ENCODE measurements at places on chromosomes 3 and 15.
A peak's percentile ranks its signal among the peaks of the same experiment; 100 is the strongest.

GRCh38 chr3:61464518-61465140, 96.7 kb upstream of the PTPRG start:
- no peak for DNase-seq

- no peak for DNase-seq
These were observed 55.7 kb upstream of the PSMD6 start for GRCh38 chr3:64078966-64079365.

GRCh38 chr3:186613637-186614265, 891 bp downstream of the AHSG start:
- DNase-seq, result no peak

- peak; percentile 1 for DNase-seq
These were observed 84.5 kb upstream of the SYNPR start for GRCh38 chr3:63193647-63194046.

GRCh38 chr3:128060473-128061381, 8.5 kb downstream of the SEC61A1 start:
- no peak for DNase-seq

GRCh38 chr3:172040078-172040980, 951 bp downstream of the FNDC3B start:
- peak; percentile 48 for DNase-seq

GRCh38 chr3:21624524-21624923, 126.5 kb downstream of the ZNF385D start:
- DNase-seq, result no peak

- no peak for DNase-seq
These were observed 271.2 kb downstream of the PTPRG start for GRCh38 chr3:61832375-61833229.

GRCh38 chr3:89964347-89964746, 856.9 kb downstream of the EPHA3 start:
- no peak for DNase-seq

GRCh38 chr15:41333026-41333562, 413 bp downstream of the NUSAP1 start:
- no peak for DNase-seq

DNA sequence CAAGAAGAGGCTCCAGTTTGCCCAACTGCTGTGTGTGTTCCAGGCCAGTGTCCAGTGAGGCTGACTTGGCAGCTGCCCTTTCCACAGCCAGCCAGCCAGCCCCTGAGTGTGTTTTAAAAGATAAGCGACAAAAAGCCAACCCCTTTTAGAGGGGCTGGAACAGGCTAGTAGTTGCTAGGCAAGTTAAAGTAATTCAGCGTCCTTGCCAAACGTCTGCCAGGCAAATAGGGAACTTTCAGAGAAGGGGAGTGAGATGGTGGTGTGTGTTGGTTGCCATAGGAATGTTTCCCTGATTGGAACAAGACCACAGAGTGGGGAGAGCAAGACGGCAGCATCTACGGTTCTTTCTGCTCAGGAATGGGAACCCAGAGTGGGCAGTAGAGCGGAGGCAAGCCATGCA, 86.3 kb downstream of the TMEM108 start:
- DNase-seq, result no peak

- DNase-seq, result no peak
These were observed 11.1 kb downstream of the ISLR start for GRCh38 chr15:74184582-74185091.

GRCh38 chr3:35971686-35972085, 332.4 kb downstream of the ARPP21 start:
- DNase-seq, result no peak

GRCh38 chr3:13142552-13143380, 69.5 kb upstream of the IQSEC1 start:
- DNase-seq, result no peak

DNA sequence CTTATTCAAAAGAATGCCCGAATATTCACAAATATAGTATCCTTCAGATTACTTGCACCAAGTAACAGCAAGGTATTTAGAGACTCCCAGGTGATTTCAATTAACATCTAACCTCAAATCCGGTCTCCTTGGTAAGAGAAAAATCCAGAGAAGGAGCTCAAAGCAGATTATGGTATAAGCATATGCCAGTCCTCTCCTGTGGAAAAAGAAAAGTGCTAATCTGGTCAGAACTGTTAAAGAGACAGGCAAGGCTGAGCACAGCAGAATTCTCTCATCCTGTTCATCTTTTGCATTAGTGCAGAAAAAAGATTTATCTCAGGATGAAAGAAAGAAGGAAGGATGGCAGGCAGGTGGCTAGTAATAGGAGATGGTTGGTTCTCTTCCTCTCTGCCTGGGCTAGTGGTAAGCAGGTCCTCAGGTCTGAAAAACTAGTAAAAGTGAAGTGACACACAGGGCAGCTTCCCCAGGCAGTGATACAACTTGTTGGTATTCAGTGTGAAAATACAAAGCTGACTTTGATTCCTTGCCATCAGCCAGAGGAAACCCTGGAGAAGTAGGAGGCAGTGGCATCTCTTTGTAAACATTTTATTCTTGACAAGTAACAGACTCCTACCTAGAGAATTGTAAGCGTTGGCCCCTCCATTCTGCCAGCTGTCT, 14.2 kb downstream of the ATXN7 start:
- no peak for DNase-seq

GRCh38 chr15:28114721-28115622, 15.9 kb upstream of the OCA2 start:
- DNase-seq, result no peak

DNA sequence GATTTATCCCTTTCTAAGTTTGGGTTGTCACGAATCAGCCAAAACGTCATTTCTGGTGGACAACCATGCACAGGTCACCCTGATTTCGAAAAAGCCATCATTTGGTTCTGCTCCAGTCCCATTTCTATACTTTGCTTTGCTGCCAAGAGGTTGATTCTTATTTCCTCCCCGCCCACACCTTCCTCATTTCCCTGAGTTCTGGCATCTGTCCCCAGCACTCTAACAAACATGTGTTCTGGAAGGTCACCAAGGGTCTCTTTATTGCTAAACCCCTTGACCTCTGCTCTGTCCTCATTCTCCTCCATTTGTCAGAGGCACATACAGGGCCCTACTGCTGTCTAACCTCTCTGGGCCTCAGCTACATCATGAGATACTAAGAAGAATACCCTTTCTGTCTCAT, 36.4 kb upstream of the PTPRG start:
- DNase-seq, result no peak

GRCh38 chr3:136741063-136741462, 11.1 kb downstream of the STAG1 start:
- DNase-seq, result no peak

DNA sequence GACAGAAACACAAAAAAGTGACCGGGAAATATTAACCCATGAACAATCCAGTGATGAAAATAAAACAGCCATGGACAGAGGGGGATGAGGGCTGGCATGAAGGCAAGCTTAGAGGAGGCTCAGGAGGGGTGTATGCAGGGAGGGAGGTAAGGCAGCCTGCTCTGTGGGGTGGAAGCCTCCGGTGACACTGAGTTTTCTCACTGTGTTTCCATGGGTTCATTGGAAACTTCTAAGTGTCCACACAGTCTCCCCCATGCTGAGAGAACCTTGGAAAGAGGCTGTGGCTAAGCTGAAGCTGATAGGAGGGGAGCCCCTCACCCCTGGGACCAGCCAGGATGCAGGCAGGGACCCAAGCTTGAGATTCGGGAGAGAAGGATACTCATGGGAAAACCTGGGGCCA, 6.8 kb upstream of the SKOR1 start:
- no peak for DNase-seq

- peak; percentile 87 for DNase-seq
These were observed 101.4 kb downstream of the FNDC3B start for GRCh38 chr3:172140499-172141391.

DNA sequence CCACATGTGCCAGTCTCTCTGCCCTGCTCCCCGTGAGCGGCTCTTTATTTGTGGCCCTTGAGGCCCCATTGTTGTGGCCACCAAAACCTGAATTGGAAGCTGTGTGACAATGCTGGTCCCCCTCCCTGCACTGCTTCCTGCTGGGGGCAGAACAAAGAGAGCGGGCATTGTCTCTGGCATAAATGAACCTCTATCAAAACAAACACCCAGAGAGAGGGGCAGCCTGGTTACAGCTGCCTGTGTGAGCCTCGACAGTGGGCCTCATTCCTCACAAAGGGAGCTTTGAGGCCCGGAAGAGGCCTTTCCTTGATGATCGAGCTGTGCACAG, 152.9 kb downstream of the IGF1R start:
- DNase-seq, result peak; percentile 30

- DNase-seq, result no peak
These were observed 1.9 kb downstream of the RAF1 start for GRCh38 chr3:12661926-12662592.

Data from kidney capillary endothelial cell (primary cell).